Neuronal stem cell (in vitro differentiated cells): ENCODE measurements at places on chromosomes 12 and 14.

DNA sequence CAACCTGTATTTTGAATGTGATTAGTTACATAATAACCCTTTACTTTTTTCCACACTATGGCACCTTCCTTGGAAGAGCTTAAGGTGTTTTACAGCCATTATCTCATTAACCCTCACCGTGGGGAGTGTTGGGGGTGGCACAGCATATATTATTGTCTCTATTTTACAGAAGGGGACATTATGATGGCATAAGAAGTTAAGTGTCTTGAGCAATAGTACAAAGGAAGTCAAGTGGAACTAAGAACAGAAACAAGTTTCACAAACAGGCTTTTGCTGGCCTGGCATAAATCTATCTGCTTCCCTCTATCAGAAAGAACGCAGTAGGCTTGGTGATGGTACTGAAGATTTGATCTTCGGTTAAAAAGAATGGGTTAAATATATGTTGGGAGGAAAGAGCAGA, 169.7 kb upstream of the OTX2 start:
- no peak for DNase-seq

- DNase-seq, result no peak
Observed at GRCh38 chr12:123151457-123152454, 866 bp upstream of the PITPNM2 start.

GRCh38 chr14:104447750-104448149, 131.8 kb upstream of the C14orf180 start:
- no peak for DNase-seq

GRCh38 chr12:98582093-98582492, 11.4 kb upstream of the SLC25A3 start:
- no peak for DNase-seq

GRCh38 chr14:60616461-60616959, 32.8 kb downstream of the SIX1 start:
- no peak for DNase-seq

- no peak for DNase-seq
Observed at GRCh38 chr12:29291226-29291625, 89.7 kb downstream of the ERGIC2 start.

- no peak for DNase-seq
Observed at GRCh38 chr12:59963546-59963945, 367.7 kb downstream of the SLC16A7 start.

DNA sequence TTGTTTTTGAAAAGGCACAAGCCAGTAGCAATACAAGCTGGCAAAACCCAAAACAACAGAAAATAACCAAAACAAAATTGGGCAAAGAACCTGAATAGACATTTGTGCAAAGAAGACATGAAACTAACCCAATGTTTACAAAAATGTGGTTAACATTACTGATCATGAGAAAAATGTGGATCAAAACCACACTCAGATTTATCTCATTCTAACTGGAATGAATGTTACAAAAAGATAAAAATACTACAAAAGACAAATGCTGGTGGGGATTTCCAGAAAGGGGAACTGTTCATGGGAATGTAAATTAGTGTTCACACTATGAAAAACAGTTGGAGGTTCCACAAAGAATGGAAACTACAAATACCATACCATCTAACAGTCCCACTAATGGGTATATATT, 26.6 kb downstream of the ASCL4 start:
- no peak for DNase-seq

GRCh38 chr12:122825773-122826724, 9.2 kb upstream of the HIP1R start:
- DNase-seq, result no peak

DNA sequence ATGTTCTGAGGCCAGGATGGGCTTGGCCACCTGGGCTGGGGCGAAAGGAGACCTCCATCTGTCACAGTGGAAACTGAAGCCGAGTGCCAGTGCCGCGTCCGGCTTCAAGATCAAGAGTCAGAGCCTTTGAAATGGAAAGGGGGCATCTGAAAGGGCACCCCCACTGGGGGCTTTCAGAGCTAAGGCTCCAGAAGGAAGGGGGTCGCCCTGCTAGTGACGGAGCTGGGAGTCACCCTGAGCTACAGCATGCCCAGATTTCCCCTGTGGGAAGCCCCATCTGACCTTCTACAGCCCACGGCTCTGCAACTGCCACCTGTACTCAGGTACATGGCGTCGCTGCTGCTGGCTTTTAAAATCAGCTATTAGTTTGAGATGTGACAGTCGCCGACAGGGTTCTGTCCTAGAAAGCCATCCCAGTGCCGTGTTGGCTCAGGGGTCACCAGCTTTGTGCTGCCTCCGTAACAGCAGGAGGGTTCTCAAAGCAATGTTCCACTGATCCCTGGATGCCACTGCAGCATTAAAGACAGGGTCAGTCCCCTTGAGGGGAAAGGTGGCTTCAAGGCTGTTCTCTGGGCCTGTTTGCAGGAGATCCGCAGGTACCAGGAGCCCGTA, 31.5 kb downstream of the CCNK start:
- DNase-seq, result no peak

DNA sequence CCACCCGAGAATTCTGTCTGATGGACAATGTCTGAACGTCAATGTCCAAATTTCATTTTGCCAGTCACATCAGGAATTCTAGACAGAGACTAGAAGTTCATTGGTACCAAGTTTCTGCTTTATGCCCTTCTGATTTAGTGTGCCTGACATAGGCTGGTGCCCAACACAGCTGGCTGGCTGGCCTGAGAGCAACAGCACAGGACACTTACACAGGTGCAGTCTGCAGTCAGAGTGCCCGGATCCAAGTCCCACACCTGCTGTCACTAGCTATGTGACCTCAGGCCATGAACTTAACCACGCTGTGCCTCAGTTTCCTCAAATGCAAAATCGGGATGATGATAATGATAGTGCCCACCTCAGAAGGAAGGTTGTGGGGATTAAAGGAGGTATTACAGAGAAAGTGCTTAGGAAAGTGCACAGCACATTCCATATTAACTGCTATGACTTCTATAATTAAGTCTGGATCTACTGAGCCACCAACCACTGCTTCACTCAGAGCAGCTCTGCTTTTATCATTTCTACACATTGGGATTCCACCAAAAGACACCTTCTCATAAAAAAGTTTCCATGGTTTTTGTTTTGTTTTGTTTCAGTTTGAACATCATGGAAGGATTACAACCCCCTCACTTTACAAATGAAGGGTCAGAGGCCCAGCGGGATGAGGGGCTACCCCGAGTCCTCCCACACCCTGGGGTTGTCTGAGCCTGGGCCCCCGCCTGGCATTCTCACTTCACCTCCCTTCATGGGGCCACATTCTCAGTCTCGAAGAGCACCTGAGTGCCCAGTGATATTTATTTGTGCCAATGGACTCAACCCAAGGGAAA, 168.8 kb upstream of the BCL2L14 start:
- DNase-seq, result no peak

DNA sequence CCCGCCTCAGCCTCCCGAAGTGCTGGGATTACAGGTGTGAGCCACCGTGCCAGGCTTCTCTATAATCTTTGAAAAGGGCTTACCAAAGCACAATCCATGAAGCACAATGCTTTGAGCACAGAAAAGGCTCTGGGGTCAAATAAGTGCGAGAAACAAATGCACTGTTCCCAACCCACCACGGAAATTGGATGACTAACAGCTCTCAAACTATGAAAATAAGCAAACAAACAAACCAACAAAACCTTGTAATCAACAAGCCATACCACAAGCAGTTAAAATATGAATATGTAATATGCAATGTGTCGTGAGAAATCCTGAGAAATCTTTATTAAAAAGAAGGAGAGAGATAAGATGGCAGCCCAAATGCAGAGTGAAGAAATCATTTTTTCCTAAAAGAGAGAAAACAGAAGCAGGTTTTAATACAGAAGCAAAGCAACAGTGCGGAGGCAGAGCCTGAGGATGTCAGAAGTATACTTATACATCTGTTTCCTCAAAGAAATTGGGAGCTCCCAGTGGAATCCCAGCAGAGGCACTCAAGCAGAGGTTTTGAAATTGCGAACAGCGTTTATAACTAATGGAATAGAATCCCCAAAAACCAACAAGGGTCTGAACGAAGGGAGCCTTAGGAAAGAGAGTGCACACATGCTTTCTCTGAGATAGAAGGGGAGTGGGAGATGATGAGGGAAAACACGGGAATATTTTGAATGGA, 17.1 kb downstream of the SMCO2 start:
- DNase-seq, result no peak

GRCh38 chr12:130214686-130215395, 52.6 kb downstream of the FZD10 start:
- DNase-seq, result no peak

- DNase-seq, result no peak
Observed at GRCh38 chr14:75832621-75833297, 149.0 kb downstream of the TGFB3 start.

DNA sequence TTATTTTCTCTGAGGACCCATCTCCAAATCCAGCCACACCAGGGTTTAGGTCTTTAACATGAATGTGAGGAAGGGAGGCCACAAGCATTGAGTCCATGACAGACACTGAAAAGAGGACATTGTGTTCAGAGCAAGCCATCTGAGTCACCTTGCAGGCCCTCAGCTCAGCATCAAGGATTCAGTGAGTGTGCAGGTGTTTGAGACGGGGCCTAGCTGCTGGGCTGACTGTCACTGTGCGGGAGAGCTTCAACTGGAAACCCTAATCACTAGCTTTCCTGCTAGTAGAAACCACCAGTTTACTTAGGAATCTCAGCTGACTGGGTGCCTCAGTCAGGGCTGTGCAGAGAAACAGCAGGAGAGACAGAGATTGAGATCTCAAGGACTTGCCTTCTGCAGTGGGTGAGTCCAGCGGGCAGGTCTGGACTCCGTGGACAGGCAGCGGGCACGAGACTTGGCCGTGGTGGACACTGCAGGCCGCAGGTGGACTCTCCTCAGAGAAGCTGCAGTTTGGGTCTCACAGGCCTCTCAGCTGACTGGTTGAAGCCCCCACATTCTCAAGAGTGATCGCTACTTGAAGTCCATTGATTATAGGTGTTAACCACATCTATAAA, 86.1 kb upstream of the DYNC1H1 start:
- DNase-seq, result no peak

DNA sequence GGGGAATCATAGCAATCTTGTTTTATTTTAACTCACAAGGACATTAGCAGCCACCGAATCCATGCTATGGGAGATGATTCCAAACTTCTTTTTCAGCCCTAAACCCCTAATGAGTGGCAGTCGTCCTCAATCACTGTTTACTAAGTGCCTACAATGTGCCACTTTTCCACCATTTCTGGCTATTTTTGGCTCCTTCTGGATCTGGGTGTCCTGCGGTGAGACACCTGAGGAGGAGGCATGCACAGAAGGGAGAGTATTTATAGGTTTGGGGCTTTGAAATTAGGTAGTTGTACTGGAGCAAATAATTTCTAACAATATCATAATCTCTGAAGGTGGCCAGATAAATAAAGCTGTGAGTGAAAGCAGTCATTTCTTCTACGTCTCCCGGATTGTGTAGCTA, 1125.6 kb downstream of the BCL11B start:
- DNase-seq, result no peak

GRCh38 chr14:65840118-65840751, 427.7 kb downstream of the FUT8 start:
- no peak for DNase-seq

DNA sequence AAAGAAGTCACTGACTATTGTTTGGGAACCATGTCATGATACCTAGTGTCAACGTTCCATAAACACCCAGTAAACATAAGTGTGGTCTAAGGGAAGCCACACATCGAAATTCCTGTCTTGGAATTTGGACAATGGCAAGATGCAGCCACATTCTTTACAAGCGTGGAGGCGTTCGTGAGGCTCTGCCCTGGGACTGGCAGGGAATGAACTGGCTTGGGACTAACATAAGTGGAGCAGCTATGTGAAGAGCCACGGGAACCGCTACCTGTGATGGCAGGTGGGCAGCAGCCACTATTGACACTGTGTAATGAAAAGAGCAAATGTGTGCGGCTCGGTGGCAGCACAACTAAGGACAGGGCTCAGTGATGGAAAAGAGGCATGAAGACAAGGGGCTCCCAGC, 10.0 kb upstream of the NRIP2 start:
- no peak for DNase-seq

DNA sequence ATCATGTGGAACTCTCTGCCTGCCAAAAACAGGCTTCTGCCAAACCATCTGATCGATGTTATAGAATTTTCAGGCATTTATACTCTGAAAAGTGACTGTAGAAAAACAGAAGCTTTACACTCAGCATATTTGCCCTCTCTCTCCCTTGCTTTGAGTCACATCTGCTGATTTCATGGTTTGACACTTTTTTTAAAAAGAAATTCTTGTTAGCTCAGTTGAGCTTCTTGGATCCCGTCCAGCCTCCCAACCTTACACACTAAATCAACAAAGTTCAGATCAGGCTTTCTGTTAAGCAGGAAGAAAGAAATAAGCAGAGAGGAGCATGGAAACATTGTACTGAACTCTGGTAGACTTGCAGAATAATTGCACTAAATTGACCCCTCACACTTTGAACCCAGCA, 193.6 kb upstream of the SEL1L start:
- no peak for DNase-seq

DNA sequence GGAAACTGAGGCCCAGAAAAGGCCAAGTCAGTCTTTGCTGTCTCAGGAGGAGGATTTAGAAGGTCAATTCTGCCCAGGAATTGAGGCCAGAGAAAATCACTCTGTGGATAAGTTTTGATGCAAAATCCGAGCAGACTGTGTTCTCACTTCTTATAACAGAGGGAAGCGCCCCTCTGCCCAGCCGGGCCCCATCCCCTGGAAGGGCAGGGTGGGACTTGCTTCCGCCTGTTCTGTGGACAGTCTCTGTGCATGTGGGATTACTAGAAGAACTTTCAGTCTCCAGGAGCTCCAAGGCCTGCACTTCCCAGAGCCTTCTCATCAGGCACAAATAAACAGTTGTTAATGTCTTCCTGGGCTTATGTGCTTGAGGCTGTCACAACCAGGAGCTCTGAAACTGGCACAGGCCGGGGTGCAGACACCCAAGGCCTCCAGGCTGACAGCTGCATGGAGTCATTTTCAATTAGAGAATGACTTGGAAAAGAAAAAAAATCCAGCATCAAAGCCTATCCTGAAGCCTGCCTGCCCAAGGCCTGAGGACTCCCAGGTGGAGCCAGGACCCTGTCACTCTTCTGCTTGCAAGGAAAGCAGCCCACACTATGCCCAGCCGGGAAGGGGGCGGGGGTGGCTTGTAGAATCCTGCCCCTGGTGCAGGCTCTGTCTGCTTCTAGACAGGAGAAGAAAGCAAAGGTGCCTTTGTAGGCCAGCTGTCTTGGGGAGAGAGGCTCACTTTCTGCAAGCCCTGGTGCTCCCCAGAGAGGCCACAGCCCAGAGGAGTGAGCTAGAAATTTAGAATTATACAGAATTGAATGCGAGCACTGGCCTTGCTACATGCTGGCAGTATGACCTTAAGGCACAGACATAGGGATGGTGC, 84.7 kb downstream of the NTF3 start:
- no peak for DNase-seq

GRCh38 chr14:66650491-66650911, 142.6 kb downstream of the GPHN start:
- no peak for DNase-seq

GRCh38 chr12:27852117-27852516, 72.1 kb upstream of the MANSC4 start:
- no peak for DNase-seq

DNA sequence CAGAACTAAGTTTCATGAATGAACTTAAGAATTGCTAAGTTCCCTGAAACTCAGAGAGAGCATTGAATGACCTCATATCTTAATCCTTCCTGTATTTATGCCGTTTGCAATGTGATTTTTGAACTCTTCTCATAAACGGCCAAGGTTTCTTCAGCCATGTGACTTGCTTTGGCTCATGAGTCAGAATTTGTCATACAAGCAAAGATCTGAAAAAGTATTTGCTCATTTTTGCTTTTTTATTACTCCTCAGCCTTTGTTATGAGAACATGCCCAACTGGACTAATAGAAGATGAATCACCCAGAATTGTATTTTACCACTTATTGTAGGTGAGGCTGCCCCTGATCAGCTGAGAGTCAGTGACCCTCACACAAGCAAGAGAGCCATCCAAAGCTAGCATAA, 693.8 kb downstream of the BCL11B start:
- DNase-seq, result no peak
